ENCODE measurements at places on chromosomes 3 and 15.

GRCh38 chr15:91357011-91357410, 257.0 kb downstream of the SV2B start:
- DNase-seq = no peak

GRCh38 chr3:196377321-196377720, 39.1 kb upstream of the TM4SF19 start:
- DNase-seq = peak; percentile 34

GRCh38 chr3:73602170-73602569, 22.6 kb downstream of the PDZRN3 start:
- peak; percentile 73 for DNase-seq

DNA sequence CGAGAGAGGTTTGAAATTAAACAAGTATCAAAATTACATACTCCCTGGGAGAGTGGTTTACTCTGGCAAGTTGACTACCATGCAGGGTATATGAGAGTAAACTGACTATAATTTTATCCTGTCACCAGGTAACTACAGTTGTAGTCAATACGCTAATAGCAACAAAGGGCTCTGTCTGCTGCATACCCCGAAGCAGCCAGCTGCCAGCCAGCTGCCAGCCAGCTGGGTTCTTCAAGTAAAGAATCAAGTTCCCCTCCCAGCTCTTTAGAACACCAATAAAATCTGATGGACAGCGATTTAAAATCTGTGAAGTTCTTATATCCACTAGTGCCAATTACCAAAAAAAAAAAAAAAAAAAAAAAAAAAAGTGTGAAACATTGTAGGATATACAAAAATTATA, 417.7 kb upstream of the CFAP20DC start:
- peak; percentile 21 for DNase-seq

DNA sequence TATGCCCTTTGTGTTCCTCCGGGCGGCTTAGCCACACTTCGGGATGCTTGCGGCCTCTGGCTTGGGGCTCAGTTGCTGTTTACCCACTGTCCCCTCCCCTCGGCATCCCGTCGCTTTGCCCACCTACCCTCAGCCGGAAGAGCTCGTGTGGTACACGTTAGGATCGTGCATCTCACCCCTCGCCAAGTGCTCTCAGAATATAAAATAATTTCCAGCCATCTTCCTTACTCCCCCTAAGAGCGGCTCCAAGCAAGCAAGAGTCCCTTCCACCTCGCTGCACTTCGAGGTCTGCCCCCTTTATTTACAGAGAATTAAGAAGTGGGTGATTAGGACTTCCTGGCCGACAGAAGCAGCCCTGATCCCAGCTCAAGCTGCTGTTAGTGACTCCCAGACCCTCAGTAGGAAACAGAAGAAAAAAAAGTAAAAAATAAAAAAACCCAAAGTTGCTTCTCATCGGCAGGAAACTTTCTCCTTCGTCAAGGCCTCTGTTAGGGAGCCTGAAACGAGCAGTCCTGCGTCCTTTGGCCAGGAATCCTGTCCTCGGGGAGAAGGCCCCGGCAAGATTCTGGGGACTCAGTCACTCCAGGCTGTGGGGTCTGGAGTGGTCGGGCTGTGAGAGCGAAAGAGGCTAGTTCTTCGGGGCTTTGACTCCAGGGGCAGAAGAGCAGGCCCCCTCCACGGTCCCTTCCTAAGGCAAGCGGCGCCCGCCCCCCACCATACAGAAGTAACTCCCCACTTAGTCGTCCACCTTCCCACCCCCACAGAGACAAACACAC, 3.0 kb downstream of the MEIS2 start:
- no peak for DNase-seq

- DNase-seq = no peak
These were observed at the start of gene LTK for GRCh38 chr15:41513506-41514227. Gene LTK (minus strand): TSS chr15:41513827. CDS start chr15:41513709, 118 bp downstream.

DNA sequence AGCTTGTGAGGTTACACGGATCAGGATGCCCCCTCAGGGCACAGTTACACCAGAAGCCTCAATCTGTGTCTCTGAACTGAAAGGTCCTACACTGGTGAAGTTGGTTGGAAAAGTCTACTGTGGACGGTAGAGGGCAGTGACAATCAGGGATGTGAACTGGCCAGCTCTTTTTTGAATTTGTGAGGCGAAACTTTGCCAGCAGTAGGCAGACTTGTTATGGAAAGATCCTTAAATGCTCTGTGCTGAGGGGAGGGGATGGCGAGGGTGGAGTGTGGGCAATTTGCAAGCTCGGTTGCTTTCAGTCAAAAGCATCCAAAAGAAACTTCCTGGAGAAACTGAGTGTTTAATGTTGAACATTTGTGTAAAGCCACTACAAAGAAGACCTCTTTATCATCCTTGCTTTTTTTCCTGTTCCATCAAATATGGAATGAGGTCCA, 127.4 kb upstream of the ABHD17C start:
- DNase-seq = peak; percentile 85

- DNase-seq = no peak
These were observed 4.5 kb downstream of the LRIG1 start for GRCh38 chr3:66496301-66496700.

- peak; percentile 30 for DNase-seq
These were observed 101.9 kb downstream of the SERPINI1 start for GRCh38 chr3:167837466-167837865.

DNA sequence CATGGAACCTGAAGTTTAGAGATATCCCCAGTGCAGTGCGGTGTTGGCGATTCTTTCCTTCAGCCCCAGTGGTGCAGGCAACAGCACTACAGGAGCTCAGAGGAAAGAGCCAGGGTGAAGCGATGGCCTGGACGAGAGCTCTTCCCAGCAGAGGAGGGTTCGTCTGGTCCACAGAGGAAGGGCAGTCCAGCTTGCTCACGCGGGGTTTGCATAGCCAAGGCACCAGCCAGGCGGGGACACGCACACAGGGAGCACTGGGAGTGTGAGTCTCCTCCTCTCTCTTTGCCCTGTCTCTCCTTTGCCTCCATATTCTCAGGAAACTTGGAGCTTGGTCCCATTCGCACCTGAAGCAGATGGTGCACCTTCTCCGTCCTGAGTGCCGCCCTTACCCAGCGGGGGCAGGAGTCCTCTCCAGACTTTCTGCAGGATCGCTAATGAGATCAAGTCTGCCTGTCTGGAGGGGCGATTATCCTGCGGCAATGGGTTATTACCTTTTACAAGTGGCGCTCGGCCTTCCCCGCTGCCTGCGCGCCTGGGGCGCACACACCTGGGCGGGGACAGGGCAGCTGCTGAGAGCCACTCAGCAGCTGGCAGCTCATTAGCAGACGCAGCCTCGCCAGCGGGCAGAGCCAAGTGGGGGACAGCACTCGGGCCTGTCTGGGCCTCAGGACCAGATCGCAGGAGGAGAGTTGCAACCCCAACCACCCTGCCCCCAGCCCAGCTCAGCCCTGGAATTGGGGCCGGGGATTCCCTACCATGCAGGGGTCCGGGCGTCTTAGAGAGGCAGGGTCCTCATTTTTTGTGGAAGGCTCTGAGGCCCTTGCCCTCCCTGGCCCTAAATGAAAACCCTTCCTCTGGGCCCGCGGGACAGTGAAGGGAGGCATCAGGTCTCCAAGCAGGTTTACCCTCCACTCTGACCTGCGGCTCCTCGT, 119.0 kb upstream of the MEF2A start:
- no peak for DNase-seq

- no peak for DNase-seq
These were observed 18.1 kb downstream of the MB21D2 start for GRCh38 chr3:192899540-192899982.

DNA sequence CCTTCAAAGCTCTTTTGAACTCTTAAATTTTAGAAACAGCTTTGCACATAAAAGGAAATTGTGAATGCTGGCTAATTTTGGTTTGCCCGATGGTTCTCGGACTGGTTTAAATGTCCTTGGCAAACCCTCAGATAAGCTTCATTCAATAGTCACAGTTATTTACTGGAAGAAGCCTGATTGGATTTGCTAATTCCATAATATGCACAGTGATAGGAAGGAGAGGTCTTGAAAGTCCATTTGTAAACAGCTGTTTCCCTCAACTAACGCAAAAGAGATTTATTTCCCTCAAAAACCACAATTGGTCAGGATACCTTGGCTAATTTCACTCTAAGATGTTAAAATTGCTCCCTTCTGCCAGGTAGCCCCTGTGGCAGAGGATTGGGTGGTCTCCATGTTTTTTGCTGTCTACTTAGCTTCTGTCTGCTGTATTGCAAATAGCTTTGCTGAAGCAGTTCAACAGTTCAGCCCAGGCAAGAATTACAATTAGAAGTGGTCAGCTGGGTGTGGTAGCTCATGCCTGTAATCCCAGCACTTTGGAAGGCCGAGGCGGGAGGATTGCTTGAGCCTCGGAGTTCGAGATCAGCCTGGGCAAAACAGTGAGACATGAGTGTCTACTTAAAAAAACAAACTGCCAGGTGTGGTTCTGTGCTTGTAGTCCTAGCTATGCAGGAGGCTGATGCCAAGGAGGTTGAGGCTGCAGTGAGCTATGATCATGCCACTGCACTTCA, 30.6 kb upstream of the PROK2 start:
- no peak for DNase-seq

- no peak for DNase-seq
These were observed 62.3 kb upstream of the TNFAIP8L3 start for GRCh38 chr15:51156957-51157356.

- DNase-seq = no peak
These were observed 587.3 kb downstream of the IGSF11 start for GRCh38 chr3:118447339-118447738.

DNA sequence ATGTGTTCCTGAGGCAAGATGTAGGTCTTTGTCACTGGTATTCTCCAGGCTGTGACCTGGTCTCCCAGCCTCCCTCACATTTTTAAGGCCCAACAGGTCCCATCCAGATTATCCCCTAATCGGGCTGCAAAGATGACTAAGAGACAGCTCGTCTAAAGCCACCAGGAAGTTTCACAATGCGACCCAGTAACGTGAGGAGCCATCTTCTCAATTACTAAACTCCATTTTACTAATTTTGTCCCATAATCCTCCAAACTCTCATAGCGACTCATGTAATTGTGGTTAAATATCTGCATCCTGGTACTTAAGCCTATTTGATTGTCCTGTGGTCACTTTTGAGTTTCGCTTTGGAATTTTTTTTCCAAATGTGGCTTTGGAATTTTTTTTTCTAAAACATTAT, 8.7 kb upstream of the PLA2G4F start:
- no peak for DNase-seq

- DNase-seq = no peak
These were observed 127.0 kb downstream of the CPNE4 start for GRCh38 chr3:131907796-131908195.

DNA sequence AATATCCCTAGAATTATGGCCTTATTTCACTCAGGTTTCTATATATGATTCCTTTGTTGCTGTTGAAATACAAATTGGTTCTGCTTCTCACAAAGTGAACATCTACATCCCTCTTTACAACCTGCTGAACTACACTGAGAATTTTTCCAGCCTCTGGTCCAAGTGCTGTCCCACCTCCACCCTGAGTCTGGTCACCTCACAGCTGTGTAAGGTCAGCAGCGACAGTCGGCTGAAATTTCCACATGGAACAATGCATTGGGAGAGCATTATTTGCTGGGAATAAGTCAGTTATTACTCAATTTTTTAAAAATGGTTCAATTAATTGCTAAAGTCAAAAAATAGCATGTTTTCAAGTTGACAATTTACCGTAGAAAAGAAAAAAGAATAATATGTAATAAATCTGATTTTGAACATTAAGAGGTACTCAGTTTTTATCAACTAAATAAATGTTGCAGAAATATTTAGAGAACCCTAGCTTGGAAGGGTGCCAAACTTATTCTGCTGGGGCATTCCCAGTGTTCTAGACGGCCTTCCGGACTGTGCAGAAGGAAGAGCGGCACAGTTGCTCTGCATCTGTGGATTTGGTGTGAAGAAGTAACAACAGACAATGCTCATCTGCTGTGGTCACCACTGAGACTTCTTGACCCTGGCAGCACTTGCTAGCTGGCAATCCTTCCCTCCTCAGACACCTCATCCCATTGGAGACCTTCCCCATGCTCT, 1.8 kb downstream of the HCLS1 start:
- DNase-seq = no peak

DNA sequence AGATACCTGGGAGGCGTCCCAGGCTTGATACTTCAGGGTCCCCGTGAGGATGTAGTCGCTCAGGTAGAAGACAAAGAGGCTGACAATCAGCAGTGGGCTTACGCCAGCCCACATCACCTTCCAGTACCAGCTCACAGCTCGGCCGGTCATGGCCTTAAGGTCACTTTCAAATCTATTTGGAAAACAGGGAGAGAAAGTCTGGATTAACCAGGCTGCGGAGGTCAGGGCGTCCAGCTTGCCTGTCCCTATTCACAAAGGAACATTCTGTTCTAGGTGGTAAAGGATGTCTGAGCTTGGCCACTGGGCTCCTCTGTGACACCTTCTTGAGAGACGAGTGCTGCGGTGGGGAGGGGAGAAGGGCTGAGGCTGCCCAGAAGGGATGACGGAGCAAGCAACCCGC, 36.5 kb downstream of the SLC6A20 start:
- no peak for DNase-seq

GRCh38 chr3:17542591-17542990, 199.8 kb downstream of the TBC1D5 start:
- DNase-seq = no peak

DNA sequence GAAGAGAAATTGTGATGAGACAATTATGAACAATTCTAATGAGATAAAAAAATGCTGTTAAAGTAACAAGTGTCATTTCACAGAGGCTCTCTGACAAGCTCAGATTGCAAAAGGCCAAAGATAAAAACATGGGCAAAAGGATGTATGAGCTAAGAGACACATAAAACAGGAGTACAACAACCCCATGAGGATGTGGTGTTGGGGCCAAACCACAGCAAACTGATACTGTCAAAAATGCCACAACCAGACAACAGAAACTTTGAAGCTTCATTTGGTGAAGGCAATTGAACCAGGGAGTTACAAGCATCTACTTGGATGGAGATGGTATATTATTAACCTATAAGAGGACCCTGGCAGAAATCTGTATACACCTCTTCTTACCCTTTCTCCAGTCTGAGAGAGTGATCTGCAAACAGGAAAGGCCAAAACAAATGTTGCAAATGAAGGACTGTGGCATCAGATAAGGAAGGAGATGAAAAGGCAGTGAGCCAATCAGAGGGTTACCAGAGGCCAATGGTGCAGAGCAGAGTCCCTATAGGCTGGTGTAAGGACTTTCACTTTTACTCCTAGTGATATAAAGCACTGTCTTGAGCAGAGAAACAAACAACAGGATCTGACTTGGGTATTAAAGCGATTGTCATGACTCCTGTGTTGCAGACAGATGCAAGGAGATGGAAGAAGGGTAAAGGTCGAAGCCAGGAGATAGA, 659.0 kb downstream of the NTRK3 start:
- no peak for DNase-seq

DNA sequence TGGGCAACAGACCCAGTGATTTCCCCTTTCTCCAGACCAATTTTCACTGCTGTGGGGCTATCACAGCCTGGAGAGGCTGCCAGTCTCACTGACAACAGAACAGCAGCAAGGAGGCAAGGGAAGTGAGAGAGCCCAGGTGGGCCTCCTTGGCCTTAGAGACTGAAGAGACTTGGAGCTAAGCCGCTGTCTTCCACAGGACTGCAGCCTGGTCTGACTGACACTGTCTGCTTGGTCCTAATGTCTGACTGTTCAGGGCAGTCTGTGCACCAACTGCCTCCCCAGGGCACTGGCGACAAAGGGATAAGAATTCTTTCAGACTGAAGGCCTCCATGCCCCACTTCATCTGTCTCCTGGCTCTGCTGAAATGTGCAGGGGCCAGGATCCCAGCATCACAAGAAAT, 11.5 kb downstream of the POMGNT2 start:
- DNase-seq = peak; percentile 43
